Effector memory CD4-positive, alpha-beta T cell (primary cell): ENCODE measurements at places on chromosomes 12 and 14.

DNA sequence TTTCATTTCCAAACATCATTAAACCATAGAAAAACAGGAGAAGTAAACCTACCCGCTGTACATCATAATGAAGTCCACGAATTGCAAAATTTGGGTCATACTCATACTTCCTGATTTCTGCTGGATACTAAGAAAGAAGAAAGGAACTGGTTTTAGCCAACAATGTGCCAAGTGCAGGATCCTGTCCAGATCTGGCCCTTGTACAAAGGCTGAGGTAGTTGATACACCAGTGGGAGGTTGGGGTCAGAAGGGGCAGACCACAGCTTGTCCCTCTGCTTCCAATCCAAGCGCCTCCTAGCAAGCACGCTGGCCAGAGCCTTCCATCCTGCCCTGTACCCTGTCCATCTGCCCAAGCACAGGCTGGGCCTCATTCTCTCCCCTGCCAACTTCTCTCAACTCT lies 34.2 kb downstream of the NT5DC3 start:
- no peak for DNase-seq

DNA sequence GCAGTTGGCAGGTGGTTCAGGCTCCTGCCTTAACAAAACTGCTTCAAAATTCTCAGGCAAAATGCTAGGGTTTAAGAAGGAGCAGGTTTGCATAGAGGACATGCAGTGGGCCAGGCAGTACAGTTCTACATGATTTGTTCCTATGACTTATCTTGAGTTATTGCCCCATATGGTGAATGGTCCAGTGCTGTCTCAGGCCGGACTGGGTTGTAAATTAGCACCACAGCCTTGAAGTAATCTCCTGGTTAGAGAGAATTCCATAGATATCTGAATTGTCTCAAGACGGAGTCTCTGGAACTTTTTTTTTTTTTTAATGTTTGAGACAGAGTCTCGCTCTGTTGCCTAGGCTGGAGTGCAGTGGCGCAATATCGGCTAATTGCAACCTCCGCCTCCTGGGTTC lies 11.8 kb upstream of the PRPF39 start:
- no peak for DNase-seq

- DNase-seq, result peak; percentile 51
Observed at GRCh38 chr14:35341751-35342488, 49.7 kb downstream of the PSMA6 start.

DNA sequence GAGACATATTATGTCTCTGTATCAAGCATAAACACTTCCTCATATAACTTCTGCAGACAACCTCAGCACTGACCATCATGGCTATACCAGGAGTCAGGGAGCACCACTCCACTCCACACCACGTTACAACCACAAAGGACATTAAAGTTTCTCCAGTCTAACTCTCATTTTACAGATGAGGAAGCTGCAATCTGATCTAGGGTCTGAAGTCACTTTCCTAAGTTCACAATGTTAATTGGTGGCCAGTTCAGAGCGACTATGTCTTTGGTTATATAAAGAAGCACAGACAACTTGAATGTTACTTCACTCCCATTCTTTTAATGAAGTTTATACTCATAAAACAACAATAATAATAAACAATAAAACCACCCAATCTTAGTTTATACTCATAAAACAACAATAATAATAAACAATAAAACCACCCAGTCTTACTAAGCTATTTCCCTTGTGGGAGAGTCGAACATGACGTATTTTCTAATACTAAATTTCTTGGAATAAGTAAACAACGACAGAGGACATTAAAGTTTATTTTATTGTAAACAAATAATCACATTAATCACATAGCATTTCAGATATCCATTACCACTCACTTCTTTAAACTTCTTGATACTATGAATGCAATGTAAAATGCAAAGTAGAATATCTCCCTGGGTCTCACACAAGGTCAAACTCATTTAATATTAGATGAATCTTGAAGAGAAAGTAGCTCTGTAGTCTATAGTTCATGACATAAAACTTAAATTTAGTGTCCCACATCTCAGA lies 72.4 kb upstream of the SSTR1 start:
- DNase-seq, result no peak

DNA sequence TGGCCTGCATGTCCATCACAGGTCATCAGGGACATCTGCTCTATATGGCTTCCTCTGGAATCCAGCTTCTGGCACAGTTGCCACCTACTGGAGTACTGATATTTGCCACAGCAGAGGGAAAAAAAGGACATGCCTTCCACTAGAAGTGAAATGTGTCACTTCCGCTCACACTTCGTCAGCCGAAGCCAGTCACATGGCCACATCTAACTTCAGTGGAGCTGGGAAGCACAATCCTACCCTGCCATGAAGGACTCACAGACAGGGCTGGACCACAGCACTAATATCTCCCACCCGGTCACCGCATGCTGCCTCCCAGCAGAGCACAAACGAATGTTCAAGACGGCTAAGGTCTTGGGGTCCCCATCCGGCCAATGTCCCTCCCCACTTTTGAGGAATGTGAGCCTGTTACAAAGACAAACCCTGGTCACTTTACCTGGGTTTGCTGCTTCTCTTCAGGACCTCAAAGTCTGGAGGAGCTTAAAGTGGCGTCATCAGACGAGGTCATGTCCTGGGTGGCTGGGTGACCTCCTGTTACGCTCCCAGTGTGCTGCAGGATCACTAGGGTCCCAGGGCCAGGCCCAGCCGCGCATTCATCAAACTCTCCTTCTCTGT lies 98.6 kb downstream of the GCH1 start:
- no peak for DNase-seq

DNA sequence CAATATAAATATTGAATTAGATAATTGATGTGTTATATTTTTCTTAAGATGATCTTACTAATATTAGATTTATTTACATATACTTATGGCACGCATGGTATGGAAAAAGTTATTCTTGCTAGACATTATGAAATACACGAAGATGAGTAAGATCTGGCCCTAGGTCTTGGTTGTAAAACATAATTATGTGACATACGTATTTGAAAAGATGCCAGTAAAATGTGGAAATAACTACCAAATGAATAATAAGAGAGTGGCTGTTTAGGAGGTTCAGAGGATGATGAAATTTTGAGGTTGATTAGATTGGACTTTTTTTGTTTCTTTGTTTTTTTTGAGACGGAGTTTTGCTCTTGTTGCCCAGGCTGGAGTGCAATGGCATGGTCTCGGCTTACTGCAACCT lies 41.3 kb downstream of the FANCM start:
- no peak for DNase-seq

DNA sequence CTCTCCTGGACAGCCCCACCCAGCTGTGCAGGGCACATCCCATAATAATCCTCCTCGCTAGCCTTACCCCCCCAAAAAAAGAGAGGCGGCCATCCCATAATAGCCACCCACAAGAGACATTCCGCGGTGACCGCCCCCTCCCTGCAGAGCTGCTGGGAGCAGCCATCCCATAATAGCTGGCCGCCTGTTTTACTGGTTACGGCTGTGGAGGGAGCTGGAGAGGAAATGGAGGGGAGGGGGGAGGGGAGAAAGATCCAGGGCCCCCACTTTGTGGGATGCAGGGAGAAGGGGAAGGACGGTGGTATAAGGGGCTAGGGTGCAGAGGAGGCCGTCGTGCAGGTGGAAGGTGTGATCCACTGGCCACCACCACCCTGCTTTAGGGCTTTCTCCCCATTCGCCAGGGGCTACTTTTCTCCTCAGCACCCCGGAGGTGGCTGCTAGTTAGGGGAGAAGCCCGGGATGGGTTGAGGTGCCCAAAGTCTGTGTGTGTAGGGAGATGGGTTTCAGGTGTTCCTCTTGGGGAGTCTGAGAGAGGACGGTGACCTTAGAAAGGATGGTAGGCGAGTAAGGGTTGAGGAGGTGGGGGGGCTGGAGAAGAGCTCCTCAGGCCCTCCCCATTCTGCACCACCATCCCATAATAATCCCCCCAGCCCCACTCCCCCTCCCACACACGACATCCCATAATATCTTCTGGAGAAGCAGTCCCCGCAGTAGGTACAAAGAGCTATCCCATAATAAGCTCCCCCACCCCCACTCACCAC lies 6.0 kb upstream of the CHD4 start:
- no peak for DNase-seq

DNA sequence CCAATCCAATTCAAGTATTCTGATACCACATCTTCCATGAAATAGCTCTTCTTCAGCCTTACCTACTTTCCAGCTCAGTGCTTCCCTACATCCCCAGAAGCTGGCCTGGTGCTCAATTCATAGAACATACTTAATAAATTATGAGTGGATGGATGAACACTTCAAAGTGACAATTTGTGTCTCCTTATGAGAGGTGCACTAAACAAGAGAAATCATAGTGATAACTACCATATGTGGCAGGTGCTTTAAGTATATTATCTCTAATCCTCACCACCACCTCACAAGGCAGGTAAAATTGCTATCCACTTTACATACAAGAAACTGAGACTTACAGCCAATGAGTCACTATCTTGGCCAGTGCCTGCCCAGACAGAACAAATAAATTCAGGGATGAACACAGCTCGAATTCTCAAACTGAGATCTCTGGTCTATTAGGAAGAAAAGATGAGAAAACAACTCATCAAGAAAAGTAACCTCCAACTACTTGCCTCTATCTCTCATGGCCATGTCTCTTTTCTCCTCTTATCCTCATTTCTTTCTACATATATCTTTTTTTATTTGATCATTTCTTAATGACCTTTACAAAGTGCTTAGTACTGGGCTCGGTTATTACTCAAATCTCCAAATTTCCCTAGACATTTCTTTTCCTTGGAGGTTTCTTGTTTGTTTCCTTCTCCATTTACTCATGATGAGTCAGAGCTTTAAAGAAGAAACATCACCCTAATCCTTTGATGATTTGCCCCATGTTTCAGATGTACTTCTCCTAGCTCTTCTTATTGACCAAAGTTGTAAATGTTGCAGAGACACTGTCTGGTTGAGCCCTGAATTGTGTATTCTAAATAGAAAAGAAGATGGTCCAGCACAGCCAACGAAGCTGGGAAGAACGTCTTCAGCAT lies 161.5 kb downstream of the RPS29 start:
- no peak for DNase-seq

GRCh38 chr12:96473394-96474093 lies 15.8 kb upstream of the CFAP54 start:
- DNase-seq, result no peak

GRCh38 chr14:59316151-59316830 lies 127.8 kb downstream of the DAAM1 start:
- DNase-seq, result no peak

GRCh38 chr12:13165617-13166041 lies 30.9 kb upstream of the EMP1 start:
- peak; percentile 17 for DNase-seq

GRCh38 chr12:111183094-111183493 lies 185.8 kb downstream of the PHETA1 start:
- no peak for DNase-seq

DNA sequence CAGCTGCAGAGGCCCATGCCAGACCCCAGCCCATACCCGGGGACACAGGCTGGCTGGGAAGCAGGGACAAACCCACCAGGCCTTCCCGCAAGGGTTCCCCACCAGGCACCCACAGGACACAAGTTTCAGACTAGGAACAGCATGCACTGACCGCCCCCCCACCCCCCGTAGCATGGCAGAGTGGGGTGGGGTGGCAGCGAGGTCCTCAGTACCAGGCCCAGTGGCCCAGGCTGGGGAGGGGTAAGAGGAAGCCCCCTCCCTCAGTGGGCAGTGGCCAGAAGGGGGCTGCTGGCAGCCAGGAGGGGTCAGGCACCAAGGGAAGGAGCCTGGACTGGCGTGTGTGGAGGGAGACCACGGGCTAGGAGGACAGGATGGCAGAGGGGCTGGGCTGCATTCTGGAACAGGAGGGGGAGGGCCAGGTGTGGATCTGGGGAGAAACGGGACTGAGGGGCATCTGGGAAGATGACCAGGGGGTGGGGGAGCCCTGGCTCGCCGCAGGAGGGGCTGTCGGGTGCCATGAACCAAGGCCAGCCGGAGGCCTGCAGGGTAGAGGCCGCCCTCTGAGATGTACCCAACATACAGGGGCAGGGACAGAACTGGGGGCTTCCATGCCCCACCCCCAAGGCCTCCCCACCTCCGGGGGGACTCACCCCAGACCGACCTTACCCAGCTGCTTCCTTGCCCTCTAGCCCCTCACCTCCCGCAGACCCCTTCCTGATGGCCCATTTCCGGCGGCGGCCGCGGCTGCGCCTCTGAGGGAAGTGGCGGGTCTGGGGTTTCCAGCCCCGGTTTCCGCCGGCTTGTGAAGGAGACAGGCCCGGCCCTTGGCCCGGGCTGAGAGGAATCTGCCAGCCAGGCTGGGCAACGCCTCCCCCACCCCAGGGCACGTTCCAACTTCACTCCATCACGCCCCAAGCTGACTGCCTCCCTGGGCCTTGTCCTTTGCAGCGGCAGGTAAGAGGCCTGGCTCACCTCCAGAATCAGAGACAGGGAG lies 5.6 kb upstream of the JAG2 start:
- DNase-seq, result peak; percentile 34

- DNase-seq, result no peak
Observed at GRCh38 chr14:93941293-93941910, 14.3 kb downstream of the FAM181A start.

DNA sequence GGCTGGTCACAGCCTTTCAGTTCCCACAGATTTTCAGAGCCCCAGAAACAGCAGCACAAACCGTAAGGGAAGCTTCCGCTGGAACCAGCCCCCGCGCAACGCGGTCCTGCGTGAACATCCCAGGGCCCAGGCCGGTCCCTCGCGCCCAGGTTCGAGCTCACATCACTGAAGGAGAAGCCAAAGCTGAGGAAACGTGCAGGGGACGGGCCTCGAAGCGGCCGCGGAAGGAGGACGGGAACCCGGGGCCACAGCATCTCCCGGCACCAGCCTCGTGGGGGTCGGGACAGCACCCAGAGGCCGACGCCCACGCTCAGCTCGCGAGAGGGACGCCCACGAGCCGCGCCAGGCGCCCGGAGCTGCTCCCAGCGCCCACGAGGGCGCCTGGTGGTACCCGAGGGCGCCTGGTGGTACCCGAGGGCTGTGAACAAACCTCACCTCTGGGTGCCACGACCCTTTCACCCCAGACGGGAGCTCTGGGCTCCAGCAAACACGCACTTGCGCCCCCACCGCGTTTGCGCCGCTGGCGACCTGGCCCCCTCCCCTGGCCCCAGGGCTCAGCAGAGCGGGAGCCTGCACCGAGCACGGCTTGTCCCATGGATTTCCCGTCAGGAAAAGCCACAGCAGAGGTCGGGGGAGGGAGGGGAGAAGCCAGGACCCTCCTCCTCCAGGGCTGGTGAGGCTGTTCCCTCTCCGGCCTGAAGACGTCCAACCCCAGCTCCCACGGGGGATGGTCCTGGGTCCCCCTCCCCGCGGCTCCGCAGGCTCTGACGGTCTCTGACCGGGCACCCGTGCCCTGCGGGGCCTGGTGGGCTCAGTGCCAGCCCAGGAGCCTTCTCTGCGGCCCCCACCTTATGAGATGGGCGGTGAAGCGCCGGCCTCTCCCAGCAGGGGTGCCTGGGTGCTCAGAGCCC lies 6.9 kb downstream of the LRCOL1 start:
- no peak for DNase-seq

DNA sequence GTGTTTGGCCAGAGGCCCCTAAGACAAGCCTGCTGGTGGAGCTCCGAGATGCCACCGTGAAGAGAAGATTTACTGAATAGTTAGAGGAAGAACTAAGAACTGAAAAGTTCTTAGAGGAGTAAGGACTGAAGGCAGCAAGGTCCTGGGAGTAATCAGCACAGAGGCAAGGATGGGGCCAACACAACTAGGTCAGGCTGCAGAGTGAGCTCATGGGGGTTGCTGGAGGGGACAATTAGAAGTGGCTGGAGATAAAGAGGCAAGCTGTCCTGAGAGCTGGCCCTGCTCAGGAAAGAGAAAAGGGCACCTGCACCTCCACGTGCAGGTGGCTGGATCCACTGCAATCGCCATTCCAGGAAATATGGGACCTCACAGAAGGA lies 52.7 kb downstream of the NFKBIA start:
- no peak for DNase-seq

- DNase-seq, result no peak
Observed at GRCh38 chr14:68464711-68465110, 328.2 kb downstream of the ZFP36L1 start.
